ENCODE measurements at places on chromosomes 1 and 21. TPM values are rescaled to one million over a fixed set of nuclear protein-coding genes. Genes with fewer than 3 reads are reported as not detected.

Gene RNU1-2
- 4,195 TPM for total RNA-seq

Gene TRIM67
- total RNA-seq, result not detected

DNA sequence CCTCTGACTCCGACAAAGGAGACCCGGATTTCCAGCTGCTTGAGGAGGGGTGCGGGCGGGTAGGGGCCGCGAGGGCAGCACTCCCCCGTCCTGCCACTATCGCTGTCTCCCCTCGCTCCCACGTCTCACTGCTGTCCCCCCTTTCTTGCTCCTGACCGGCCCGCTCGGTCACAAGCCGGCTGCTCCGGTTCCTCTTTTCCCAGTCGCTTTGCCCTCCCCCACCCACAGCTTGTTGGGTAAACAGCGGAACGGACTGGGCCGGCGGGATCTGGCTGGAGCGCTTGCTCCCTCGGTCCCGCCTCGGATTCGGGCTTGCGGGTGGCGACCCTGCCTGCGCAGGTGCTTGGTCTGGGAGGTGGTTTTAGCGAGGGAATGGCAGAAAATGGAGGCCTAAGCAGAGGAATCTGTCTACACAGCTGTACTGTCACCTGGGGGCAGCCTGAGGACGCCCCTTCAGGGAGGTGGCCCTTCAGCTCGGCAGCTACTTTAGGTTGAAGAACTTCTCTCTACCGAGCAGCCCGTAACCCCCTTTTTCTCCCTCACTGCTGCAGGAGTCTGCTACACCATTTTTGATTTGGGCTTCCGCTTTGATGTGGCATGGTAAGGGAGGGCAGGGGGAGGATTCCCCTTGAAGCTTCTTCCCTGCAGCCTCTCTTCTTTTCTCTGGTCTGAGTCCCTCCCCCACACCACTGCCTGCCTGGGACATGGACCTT is 645 bp downstream of the ATP6V0B start:
- H3K36me3 ChIP-seq, result peaks cover 47% of the 10 kb centered on the region
- H3K27me3 ChIP-seq, result no peaks in the 10 kb centered on the region
- peak overlapping the region; percentile 92 for H3K4me3 ChIP-seq
- peak; percentile 49 for DNase-seq
- peak overlapping the region; percentile 91 for H3K27ac ChIP-seq
- H3K4me1 ChIP-seq, result peaks cover 62% of the 10 kb centered on the region

DNA sequence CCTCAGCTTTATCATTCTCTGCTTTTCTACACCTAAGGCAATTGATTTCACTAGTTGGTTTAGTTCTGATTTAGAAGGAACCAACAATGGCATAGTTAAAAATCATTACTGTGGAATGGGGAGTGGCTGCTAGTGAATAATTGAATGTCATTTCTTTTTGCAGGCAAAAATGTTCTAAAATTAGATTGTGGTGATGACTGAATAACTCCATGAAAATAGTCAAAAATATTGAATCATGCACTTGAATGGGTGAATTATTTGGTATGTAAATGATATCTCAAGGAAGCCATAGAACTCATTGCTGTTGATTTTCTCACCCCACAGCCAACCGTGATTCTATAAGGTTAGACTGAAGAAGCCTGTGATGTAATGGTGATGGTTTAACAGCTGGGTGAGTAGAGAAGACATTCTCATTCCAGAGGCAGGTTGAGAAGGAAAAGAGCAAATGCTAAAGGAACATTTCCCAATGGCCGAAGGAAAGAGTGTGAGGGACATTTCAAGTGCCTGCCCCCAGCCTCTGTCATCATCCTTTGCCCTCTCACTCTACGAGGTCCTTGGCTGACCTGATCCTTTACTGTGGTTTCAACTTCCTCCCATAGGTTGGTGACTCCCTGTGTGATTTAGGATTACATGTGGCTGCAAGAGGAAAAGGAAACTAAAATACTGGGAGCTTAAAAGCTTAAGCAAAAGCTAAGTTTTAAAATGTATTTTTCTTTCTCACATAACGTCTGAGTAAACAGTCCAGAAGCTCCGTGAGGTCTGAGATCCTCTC is 12.5 kb downstream of the OVAAL start:
- H3K27me3 ChIP-seq, result peaks cover 16% of the 10 kb centered on the region
- DNase-seq, result no peak
- no peak overlapping the region for H3K4me3 ChIP-seq
- no peaks in the 10 kb centered on the region for H3K4me1 ChIP-seq

- peaks cover 2% of the 10 kb centered on the region for H3K36me3 ChIP-seq
- no peak overlapping the region for H3K4me3 ChIP-seq
- no peak overlapping the region for H3K27ac ChIP-seq
- no peaks in the 10 kb centered on the region for H3K4me1 ChIP-seq
Observed at GRCh38 chr1:85349224-85349623, 72.8 kb upstream of the BCL10 start.

GRCh38 chr1:67013573-67013972 is 40.4 kb downstream of the SLC35D1 start:
- H3K36me3 ChIP-seq, result peaks cover 58% of the 10 kb centered on the region
- no peaks in the 10 kb centered on the region for H3K4me1 ChIP-seq
- no peak for DNase-seq
- H3K27me3 ChIP-seq, result no peaks in the 10 kb centered on the region
- no peak overlapping the region for H3K27ac ChIP-seq

DNA sequence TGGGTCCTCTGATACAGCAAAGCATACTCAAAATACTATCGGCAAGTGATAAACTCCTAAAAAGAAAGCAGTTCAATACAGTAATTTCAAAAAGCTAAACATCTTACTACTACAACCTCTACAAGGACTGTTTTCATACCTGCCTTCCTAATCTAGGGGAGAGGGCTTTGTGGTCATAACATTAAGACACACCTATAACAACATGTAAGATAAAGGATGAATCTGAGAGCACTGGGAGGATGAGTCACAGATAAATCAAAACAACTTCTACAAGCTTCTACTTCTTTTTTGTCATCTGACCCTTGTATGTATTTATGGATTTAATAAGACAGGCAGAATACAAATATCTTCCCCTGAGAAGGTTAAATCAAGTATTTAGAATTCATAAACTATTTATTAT is 40.0 kb downstream of the LTN1 start:
- H3K27me3 ChIP-seq, result no peaks in the 10 kb centered on the region
- H3K27ac ChIP-seq, result no peak overlapping the region

Gene OR4F29
- total RNA-seq, result not detected

Gene PPIAL4G
- 0.42 TPM for total RNA-seq

- no peaks in the 10 kb centered on the region for H3K36me3 ChIP-seq
- H3K27ac ChIP-seq, result no peak overlapping the region
- no peak for DNase-seq
Observed at GRCh38 chr1:72462186-72462905, 180.0 kb upstream of the NEGR1 start.

DNA sequence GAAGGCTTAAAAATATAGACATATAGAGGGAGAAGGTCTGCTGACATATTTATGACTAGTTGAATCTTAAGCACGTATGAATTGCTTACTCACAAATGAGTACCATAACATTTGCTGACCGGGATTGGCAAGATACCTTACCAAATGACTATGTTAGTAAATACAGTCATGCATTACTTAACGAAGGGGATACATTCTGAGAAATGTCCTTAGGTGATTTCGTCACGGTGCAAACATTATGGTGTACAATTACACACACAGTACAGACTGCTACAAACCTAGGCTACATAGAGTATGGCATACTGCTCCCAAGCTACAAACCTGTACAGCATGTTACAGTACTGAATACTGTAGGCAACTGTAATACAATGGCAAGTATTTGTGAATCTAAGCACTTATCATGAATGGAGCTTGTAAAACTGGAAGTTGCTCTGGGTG is 19.4 kb upstream of the UBE2U start:
- H3K4me1 ChIP-seq, result no peaks in the 10 kb centered on the region
- H3K36me3 ChIP-seq, result no peaks in the 10 kb centered on the region

- H3K4me3 ChIP-seq, result no peak overlapping the region
- H3K27me3 ChIP-seq, result no peaks in the 10 kb centered on the region
- no peak for DNase-seq
- H3K36me3 ChIP-seq, result no peaks in the 10 kb centered on the region
- no peak overlapping the region for H3K27ac ChIP-seq
Observed at GRCh38 chr1:76948846-76949245, 81.6 kb downstream of the ST6GALNAC5 start.

GRCh38 chr1:91621360-91621759 is 120.7 kb downstream of the CDC7 start:
- DNase-seq, result no peak
- H3K4me1 ChIP-seq, result no peaks in the 10 kb centered on the region
- no peak overlapping the region for H3K27ac ChIP-seq

- DNase-seq, result no peak
- no peak overlapping the region for H3K4me3 ChIP-seq
- H3K4me1 ChIP-seq, result no peaks in the 10 kb centered on the region
- H3K27ac ChIP-seq, result no peak overlapping the region
- peaks cover 6% of the 10 kb centered on the region for H3K27me3 ChIP-seq
Observed at GRCh38 chr1:233624289-233624688, 10.4 kb downstream of the KCNK1 start.

GRCh38 chr1:163168053-163168452 is 34.7 kb downstream of the RGS5 start:
- H3K4me1 ChIP-seq, result no peaks in the 10 kb centered on the region
- H3K27me3 ChIP-seq, result no peaks in the 10 kb centered on the region
- H3K4me3 ChIP-seq, result no peak overlapping the region
- no peak for DNase-seq
- H3K36me3 ChIP-seq, result no peaks in the 10 kb centered on the region
- no peak overlapping the region for H3K27ac ChIP-seq

Gene OR10J5
- total RNA-seq, result not detected

Gene FCGR2B
- total RNA-seq, result 77.5 TPM

DNA sequence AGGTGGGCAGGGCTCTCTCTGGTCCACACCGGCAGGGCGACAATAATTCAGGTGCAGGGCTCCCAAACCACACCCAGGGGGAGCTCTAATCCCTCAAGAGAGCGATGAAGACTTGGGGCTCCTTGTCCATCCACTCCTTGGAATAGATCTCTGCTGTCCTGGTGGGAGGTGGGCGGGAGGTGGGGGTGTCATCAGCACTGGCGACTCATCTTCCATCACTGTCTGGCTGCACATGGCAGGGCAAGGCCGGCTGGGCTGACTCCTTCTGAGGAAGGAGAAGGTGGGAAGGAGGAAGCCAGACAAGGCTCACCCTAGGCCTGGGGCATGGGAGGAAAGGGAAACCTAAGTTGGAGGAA is 29.3 kb downstream of the TNNT2 start:
- no peak overlapping the region for H3K27ac ChIP-seq
- H3K27me3 ChIP-seq, result peaks cover 25% of the 10 kb centered on the region
- H3K36me3 ChIP-seq, result no peaks in the 10 kb centered on the region
- DNase-seq, result no peak

Gene CGN
- 0.37 TPM for total RNA-seq

Gene OSBPL9
- total RNA-seq, result 58.2 TPM

DNA sequence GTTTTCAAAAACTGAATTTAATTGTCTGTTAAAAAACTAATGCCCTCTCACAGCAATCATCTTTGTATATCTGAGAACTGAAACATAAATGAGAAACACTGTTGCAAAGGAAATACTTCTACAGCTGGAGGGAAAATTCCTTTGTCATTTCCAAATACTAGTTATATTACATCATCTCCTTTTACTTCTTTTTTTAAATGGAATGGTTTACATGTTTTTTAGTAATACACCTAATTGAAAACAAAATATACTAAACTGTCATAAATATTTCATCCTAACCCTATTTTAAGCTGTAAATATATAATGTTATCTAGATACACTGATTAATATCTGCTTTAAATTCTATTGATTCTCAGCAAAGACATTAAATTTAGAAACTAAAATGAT is 19.1 kb downstream of the CDC42BPA start:
- H3K27ac ChIP-seq, result no peak overlapping the region
- H3K27me3 ChIP-seq, result peaks cover 2% of the 10 kb centered on the region
- H3K4me1 ChIP-seq, result no peaks in the 10 kb centered on the region

DNA sequence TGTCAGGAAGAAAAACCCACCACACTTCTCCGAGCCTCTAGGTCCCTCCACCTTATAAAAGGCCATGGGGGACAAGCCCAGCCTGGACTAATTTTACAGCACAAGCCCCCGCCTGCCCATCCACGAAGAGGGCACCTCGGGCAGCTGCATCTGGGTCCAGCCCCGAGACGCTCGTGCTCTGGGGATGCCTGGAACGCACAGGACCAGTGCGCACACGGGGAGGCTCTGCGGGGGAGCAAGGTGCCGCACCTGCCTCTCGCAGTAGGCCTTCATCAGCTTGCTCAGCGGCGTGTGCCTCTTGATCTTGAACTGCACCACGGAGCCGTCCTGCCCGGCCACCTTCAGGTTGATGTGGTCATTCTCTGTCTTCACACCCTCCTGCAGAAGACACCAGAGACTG is 4.1 kb downstream of the SUMO3 start:
- H3K36me3 ChIP-seq, result peaks cover 42% of the 10 kb centered on the region
- no peak for DNase-seq
- no peak overlapping the region for H3K27ac ChIP-seq
- no peak overlapping the region for H3K4me3 ChIP-seq

Gene RPL11
- 1,956 TPM for total RNA-seq

GRCh38 chr1:64986903-64987871 is 20.8 kb upstream of the JAK1 start:
- DNase-seq, result no peak
- no peaks in the 10 kb centered on the region for H3K36me3 ChIP-seq
- H3K27ac ChIP-seq, result no peak overlapping the region
- H3K4me3 ChIP-seq, result no peak overlapping the region

GRCh38 chr1:200951016-200951415 is 56.3 kb downstream of the INAVA start:
- no peak overlapping the region for H3K27ac ChIP-seq
- peaks cover 13% of the 10 kb centered on the region for H3K27me3 ChIP-seq
- H3K4me1 ChIP-seq, result no peaks in the 10 kb centered on the region
- no peak for DNase-seq
- no peaks in the 10 kb centered on the region for H3K36me3 ChIP-seq

Gene PRAMEF10
- not detected for total RNA-seq

Gene SLC25A44
- 26.4 TPM for total RNA-seq

GRCh38 chr21:44766818-44767354 is 34.7 kb downstream of the UBE2G2 start:
- H3K27ac ChIP-seq, result no peak overlapping the region
- peaks cover 7% of the 10 kb centered on the region for H3K4me1 ChIP-seq
- H3K36me3 ChIP-seq, result peaks cover 35% of the 10 kb centered on the region
- no peak for DNase-seq

Gene LEPR
- 0.51 TPM for total RNA-seq

Gene SELENBP1
- total RNA-seq, result not detected

- peaks cover 11% of the 10 kb centered on the region for H3K27me3 ChIP-seq
- DNase-seq, result no peak
- no peak overlapping the region for H3K4me3 ChIP-seq
Observed at GRCh38 chr1:17553975-17554700, 14.6 kb downstream of the ARHGEF10L start.

- peak within 1 kb of the TSS; percentile 79 for H3K27ac ChIP-seq
- DNase-seq, result peak; percentile 70
- H3K36me3 ChIP-seq, result no peaks in the 10 kb centered on the region
- peaks cover 3% of the 10 kb centered on the region for H3K27me3 ChIP-seq
Observed at GRCh38 chr1:39788758-39789570, at the start of gene BMP8B. BMP8B (minus strand) TSS chr1:39788865; CDS start chr1:39788485, 380 bp downstream.

DNA sequence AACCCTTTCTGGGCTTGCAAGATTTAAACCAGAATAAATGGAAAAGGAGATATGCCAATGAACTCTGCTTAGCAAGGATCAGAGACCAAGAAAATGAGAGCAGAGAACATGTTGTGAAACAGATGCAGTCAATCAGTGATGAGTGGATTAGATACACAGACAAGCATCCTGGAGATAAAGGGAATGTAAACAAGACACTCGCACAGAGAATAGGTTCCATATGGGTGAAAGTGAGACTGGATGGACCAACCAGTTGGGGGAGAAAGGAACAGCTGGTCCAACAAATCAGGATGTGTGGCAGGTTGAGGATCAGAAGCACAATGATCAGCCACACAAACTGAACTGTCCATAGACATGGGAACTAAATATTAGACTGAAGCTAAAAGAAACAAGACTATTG is 338.2 kb downstream of the ASTN1 start:
- H3K27me3 ChIP-seq, result no peaks in the 10 kb centered on the region
- H3K36me3 ChIP-seq, result no peaks in the 10 kb centered on the region
- H3K4me1 ChIP-seq, result no peaks in the 10 kb centered on the region
- H3K4me3 ChIP-seq, result no peak overlapping the region
- no peak for DNase-seq

All from activated B cell treated with CpG ODN at 0.5 μM for 24 hours (primary cell).